Cortex of kidney (tissue), 1 donor: ENCODE measurements at places on chromosomes 4 and X.

GRCh38 chr4:5912614-5913019 lies 19.7 kb upstream of the CRMP1 start:
- no peak for DNase-seq

DNA sequence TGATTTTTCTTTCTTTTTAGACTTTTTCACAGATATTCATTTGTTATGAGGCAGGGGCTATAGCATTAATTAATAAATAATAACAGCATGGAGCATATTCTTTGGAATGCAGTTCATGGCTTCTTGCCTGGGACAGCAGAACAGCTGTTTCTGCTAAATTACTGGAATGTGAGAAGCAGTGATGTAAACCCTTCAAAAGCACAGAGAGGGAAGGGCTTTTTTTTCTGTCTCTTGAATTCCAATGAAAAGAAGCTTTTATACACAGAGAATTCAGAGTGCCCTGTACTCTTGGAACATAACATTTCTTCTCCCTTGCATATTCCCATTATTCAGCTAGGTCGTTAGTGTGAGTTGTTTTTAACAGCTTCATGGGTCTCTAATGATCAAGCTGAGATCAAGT lies 28.5 kb upstream of the ANK2 start:
- no peak for DNase-seq

DNA sequence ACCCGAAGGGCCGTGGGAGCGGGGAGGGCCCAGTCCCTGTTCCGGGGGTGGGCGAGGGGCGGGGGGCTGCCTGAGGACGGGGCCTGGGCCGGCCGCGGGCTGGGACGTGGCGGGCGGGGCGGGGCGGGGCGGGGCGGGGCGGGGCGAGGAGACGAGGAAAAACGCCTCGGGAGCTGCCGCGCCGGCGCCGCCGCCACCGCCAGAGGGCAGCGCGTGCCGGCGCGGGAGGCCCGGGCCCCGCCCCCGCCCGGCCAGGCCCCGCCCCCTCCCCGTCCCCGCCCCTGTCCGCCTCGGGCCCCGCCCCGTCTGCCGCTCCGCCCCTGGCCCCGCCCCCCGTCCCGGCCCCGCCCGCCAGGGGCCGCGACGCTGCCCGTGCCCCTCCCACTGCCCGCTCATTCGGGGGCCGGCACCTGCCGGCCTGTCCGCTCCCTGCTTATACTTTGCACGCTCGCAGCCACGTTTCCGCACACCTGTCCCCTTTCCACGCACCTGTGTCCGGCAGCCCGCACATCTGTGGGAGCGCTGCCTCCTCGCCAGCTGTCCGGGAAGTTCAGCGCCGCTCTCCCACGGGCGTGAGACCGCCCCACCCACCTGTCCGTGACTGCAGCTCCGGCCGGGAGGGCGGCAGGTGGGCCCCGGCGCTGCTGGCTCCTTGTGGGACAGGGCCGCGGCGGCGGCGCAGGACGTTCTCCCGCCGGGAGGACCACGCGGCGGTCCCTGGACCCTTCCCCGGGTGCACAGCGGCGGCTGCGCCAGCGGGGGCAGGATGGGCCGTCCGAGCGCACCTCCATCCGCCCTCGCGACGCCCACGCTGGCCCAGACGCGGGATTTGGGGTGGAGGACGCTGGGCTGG lies 1.7 kb upstream of the FGFRL1 start:
- no peak for DNase-seq

GRCh38 chr4:151933122-151933827 lies 172.5 kb upstream of the GATB start:
- DNase-seq: no peak

- no peak for DNase-seq
These were observed 7.8 kb upstream of the RRAGB start for GRCh38 chrX:55709735-55710134.

DNA sequence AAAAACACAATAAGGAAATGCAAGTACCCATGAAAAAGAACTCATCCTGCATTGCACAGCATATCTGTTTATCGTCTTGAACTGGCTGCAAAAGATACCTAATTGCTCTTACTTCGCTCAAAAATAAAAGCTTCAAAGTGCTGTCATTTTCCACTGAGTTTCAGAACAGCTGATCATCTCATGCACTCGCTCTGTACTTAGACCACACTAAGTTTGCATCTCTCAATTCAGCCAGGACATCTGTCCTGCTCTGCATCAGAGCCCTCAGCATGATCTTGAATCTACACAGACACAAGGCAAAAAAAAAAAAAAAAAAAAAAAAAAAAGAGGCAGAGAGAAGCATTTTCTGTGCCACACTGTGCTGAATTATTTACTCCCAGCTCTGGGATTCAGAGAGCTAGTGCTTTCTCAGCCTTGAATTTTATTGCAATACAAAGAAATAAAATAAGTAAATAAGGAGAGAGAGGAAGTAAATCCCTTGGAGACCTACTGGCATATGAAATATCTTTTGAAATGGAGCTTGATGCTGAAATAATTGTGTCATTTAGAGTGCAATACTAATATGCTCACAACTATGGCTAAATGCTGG lies 81.3 kb downstream of the PPP1R2C start:
- DNase-seq: no peak

GRCh38 chr4:136838607-136839006 lies 693.7 kb downstream of the PCDH18 start:
- no peak for DNase-seq

- DNase-seq: no peak
These were observed 58.0 kb upstream of the CHRDL1 start for GRCh38 chrX:110853610-110854009.

DNA sequence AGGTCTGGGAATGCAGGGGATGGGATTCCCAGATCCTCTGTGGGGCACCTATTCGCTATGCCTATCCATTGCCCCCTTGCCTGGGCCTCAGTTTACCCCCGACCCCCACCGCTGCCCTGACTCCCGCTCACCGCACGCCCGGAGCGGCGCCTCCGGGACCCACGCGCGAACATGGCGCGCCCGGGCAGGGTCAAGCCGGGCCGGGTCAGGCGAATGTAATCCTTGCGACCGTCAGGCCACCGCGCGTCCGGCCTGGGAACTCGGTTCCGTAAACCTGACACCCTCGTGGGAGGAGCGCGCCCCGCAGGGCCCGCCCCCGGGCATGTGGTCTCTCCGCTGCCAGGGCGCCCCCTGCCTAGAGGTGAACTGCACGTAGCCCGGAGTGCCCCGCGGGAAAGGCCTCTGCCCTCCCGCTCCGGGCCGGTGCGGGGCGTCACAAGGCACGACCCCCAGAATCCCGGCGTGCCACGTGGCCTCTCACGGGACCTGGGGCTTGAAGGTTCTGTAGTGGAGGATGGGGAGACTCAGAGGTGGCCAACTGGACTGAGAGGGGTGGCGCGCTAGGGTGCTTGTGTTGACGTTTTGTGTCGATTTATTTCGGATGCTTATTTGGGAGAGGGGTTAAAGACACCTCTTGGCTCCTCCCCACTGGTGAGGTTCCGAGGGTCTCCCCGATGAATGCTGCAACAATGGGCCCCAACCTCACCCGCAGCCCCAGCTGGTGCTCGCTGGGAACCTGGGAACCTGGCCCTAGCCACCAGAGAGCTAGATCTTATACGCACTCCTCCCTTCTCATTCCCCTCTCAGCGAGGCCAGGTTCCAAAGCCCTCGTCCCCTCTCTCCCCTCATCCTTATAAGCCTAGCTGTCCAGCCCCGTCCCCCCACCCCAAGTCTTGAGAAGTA lies at the start of gene PRICKLE3:
TSS of gene PRICKLE3 (minus strand) at position 249 of the 903 bp plus-strand sequence. CDS start at position 173, 76 bp downstream.
- DNase-seq: no peak

GRCh38 chr4:118888666-118889311 lies at the start of gene SYNPO2:
Gene SYNPO2, plus strand, starts transcription at chr4:118888854. Its CDS starts 183 bp downstream, at chr4:118889037.
- no peak for DNase-seq

DNA sequence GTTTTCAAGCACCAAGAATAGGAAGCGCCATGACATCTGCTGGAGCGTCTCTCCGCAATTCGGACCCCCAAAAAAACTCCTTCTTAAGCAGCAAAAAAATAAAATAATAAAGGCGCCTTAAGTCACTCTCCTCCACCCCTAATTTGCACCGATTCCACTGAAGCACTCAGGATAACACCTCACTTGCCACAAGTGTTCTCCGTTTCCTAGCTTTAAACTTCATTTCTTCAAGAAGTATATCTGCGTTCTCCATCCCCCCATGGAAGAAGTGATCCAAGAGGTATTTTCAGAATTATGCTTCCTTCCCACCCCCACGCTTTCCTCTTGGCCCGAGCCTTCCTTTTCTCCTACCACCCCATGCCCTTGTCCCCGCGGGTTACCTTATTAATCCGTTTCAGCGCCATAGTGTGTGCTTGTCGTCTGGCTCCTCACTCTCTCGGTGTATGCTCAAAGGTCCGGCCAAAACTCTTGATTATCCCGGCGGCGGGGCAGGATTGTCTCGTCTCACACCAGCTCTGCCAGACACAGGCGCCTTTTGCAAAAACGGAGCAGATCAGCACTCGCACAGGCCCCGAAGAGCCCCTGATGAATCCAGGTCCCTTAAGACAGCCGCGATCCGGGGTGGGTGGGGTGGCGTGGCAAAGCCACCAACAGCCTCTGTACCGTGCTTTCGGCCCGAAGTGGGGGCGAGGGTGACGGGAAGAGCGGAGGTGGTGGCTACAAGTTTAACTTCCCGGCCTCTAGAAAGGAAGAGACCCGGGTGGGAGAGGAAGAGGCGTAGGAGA lies 1.1 kb downstream of the UBE2D3 start:
- DNase-seq: no peak

DNA sequence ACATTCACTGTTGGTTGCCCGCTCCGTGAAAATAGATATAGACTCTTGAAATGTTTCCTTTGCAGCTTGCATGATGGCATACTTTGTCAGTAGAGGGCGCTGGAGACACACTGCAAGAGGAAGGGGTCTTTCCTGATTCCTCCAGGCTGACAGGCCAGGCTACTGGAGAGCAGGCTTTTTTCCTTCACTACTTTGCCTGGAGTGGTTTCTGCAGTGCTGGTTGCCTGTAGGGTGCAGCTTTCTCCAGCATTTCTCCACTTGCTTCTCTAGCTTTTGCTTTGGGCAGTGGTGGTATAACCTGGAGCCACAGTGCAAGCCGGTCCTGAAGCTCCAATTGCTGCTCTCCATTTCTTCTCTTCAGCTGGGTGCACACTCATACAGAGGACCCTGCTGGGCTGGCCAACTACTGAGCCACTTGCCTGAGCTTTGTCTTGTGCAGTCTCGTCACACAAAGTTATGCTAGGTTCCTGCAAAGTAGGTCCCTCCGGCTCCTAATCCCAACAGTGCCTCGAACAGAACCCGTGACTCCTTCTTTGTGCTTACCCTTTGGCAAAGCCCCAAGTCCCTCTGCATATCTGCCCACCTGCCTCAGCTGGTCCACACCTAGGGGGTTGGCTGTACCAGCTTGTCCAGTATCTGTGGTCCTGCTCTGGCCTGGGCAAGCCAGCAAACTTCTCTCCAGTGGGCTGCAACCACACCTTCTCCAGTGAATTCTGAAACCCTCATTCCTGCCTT lies 46.3 kb downstream of the RASSF6 start:
- peak; percentile 3 for DNase-seq

GRCh38 chr4:41329361-41329760 lies 72.6 kb downstream of the UCHL1 start:
- DNase-seq: no peak

DNA sequence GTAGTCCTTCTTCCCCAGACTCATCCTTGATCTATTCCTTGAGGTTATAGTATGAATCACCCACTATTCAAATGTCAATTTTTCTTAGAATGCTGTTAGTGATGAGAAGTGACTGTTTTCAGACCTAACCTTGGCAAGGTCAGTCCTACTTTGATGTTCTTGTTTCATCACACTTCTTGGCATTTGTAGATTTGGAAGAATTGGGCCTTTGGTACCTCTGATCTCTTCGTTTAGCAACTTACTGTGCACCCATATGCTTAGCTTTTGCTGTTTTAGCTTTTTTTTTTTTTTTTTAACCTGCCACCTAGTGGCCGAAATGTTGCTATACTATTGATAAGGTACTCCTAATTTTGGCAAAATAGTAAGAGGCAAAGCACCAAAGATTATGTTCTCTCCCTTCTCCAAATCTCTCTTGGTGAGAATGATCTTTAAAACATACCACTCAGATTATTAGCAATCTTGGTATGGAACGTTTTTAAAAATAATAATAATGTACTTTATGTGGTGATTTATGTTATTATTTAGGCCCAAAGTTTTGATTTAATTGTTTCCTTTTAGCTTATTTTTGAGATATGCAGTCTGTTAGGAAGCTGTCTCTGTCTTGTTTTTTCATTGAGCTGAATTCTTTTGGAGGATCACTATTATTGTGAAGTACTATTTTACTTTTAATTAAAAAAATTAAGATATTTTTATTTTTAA lies 16.6 kb downstream of the DCK start:
- DNase-seq: no peak

DNA sequence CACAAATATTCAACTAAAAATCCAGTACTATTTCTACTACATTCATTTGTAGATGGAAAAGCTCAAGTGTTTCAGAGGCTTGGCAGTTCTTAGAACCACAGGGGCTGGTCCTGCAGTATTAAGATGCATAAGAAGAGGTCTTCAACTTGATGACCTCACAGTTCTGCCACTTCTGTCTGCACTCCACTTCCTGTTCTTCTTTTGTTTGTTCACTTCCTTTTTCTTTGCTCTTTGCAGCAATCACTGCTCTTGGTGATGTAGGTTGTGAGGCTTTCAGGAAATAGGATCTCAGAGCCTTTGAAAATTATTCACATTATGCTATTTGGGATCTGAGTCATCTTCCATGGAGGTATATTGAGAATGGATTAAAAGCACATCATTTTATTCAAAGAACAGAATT lies 602.0 kb upstream of the CPEB2 start:
- DNase-seq: no peak

- DNase-seq: no peak
These were observed 24.1 kb downstream of the CCDC149 start for GRCh38 chr4:24888475-24889344.

GRCh38 chr4:140466146-140466545 lies 31.9 kb downstream of the MGAT4D start:
- no peak for DNase-seq

DNA sequence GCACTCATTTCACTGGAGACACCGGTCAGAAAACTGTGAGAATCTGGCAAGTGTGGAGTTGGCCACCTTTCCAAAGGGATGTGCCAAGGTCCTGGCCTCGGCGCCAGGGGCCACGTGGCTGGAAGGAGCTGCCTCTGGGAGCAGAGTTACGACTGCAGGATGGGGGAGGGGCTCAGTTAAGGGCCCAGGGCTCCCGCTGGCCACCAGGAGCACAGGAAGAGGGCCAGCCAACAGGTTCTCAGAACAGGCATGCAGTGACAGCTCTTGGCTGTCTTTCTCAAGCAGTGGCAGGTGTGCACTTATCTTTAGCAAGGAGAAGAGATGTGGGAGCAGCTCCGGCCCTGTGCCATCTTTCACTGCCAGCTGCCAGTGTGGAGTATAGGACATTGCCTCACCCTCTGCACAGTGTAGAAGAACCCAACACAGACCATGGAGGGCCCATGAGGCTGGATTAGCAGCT lies 115.9 kb upstream of the RBPJ start:
- DNase-seq: no peak

- DNase-seq: no peak
These were observed 217.7 kb upstream of the PSAPL1 start for GRCh38 chr4:7652451-7652881.

DNA sequence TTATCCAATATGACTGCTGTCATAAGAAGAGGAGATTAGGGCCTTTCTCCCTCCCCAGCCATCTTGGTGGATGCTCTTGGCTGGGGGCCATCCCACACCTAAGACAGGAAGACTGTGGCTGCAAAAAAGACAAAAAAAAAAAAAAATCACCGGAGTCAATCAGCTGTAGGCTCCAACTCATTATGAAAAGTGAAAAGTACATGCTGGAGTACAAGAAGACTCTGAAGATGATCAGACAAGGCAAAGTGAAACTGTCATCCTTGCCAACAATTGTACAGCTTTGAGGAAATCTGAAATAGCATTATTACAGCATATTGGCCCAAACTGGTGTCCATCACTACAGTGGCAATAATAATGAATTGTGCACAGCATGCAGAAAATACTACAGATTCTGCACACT lies 5.2 kb downstream of the EGFL6 start:
- no peak for DNase-seq
